Upper lobe of right lung (tissue), 1 donor: ENCODE measurements at places on chromosomes 5 and 9. TPM values are rescaled to one million over a fixed set of nuclear protein-coding genes. Genes with fewer than 3 reads are reported as not detected.

DNA sequence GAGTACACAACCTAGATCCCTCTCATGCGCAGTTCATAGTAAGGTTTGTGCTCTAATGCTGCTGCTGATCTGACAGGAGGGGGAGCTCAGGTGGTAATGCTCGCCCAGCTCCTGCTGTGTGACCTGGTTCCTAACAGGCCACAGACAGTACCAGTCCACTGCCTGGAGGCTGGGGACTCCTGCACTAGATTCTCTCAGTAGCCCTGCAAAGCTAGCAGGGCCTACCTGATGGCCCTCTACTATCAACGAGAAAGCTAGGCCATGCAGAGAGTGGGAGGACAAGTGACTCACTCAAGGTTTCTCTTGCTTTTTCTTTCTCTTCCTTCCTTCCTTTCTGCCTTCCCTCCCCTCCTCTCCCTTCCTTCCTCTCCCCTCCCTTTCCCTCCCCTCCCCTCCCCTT, 55.1 kb upstream of the TEX48 start:
- no peaks in the 10 kb centered on the region for H3K4me1 ChIP-seq
- H3K27me3 ChIP-seq = no peaks in the 10 kb centered on the region
- no peak overlapping the region for H3K27ac ChIP-seq
- no peak for DNase-seq
- no peaks in the 10 kb centered on the region for H3K36me3 ChIP-seq

DNA sequence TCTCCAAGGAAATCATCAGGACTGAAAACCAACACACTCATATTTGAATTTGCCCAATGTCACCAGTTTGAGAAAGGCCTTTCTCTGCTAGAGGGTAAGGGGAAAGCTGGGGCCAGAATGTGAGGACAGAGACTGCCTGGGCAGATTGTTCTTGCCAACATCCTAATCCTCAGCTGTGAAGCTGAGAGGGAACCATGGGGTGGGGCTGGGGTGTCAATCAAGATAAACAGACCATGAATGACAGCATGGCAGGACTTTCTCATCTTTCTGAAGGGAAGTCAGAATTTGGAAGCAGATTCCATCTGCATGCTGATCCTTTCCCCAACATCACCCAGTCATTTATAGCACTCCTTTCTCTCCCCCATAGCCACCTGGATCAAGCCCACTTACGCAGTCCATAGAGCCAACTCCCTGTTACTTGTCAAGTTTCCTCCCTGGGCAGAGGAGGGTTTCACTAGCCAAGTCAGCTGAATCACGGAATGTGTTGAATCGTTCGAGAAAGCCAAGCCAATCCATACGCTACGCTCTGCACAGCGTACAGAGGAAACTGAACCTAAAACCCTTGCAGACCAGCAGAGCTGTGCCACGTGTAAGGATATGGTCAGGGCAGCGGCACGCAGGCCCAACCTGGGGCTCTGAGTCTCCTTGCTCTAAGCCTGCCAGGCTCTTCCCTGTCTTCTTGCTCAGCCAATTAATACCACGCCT, 14.9 kb downstream of the GLDC start:
- no peak for DNase-seq
- no peak overlapping the region for H3K27ac ChIP-seq
- no peaks in the 10 kb centered on the region for H3K36me3 ChIP-seq
- H3K4me1 ChIP-seq = no peaks in the 10 kb centered on the region

GRCh38 chr5:67878933-67879332, 336.6 kb upstream of the PIK3R1 start:
- H3K27me3 ChIP-seq = no peaks in the 10 kb centered on the region
- H3K36me3 ChIP-seq = no peaks in the 10 kb centered on the region
- no peak overlapping the region for H3K4me3 ChIP-seq
- no peak overlapping the region for H3K27ac ChIP-seq

DNA sequence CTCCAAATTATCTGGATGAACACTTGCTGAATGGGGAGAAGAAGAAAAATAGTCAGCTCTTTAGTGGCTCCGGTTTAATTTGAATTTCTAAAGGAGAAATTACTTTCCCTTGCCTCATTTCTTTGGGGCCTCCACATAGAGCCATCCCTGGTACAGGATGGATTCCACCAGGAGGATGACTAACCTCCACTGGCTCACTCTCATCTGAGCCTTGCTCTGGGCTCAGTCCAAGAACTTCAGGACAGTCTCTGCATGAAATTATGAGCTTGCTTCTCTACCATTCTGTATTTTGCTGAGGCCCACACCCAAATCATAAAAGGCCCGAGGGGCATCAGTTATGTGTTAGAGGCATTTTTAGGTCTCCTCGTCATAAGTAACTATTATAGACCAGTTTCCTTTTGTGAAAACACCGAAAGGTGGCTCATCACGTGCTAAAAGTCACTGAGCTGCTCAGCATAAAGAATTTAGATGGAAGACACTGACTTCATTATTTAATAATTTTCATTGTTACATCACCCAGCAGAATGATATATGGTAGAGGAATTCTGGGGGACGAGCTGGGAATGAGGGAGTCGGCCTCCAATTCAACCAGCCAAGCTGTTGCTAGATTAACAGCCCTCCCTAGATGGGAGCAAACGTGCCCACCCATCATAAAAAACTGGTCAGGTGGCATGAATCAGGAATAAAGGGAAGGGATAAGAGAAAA, 222.1 kb downstream of the TARS1 start:
- H3K27ac ChIP-seq = no peak overlapping the region
- H3K36me3 ChIP-seq = no peaks in the 10 kb centered on the region
- no peak overlapping the region for H3K4me3 ChIP-seq
- no peak for DNase-seq
- no peaks in the 10 kb centered on the region for H3K4me1 ChIP-seq

Gene FBP1
- 357 TPM for total RNA-seq
